ENCODE measurements at places on chromosomes 5 and 9.

- DNase-seq, result no peak
Measured at GRCh38 chr9:88280816-88281382, 107.3 kb upstream of the SPIN1 start.

- no peak for DNase-seq
Measured at GRCh38 chr5:64838376-64838775, 69.6 kb downstream of the CWC27 start.

- DNase-seq, result no peak
Measured at GRCh38 chr5:60023255-60023654, 129.7 kb upstream of the PDE4D start.

DNA sequence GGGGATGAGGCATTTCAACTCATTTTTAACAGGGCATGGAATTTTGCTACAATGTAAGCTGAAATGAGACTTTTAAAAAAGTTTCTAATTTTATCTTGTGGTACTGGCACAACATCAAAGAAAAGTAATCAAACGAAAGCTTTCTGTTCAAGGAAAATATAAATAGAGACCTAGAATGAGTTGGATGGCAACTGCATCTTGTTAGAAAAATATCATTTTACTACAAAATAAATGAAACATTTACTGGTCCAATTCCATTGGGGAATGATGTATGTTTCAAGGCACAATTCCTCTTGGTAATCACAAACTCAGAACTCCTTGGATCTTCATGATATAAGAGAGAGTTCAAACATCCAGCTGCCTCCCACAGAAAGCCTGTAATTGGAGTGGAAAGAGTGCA lies 102.8 kb downstream of the HMHB1 start:
- no peak for DNase-seq

DNA sequence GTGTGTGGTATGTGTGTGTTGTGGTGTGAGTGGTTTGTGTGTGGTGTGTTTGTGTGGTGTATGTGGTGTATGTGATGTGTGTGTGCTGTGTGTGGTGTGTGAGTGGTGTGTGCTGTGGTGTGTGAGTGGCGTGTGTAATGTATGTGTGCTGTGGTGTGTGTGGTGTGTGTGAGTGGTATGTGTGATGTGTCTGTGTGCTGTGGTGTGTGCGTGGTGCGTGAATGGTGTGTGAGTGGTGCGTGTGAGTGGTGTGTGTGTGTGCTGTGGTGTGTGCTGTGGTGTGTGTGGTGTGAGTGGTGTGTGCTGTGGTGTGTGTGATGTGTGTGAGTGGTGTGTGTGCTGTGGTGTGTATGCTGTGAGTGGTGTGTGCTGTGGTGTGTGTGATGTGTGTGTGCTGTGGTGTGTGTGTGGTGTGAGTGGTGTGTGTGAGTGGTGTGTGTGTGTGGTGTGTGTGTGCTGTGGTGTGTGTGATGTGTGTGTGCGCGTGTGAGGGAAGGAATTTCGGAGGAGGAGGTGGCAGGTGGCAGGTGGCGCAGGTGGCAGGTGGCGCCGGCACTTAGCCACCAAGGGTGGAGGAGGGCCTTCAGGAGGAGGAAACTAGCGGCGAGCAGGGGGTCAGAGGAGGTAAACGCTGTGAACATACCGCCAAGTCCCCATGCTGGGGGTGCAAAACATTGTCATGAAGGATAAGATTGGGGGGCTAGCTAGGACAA lies 191.8 kb downstream of the MELK start:
- no peak for DNase-seq

- DNase-seq, result no peak
Measured at GRCh38 chr5:168481330-168481788, 4.9 kb upstream of the RARS1 start.

GRCh38 chr9:107536462-107536861 lies 46.9 kb upstream of the KLF4 start:
- DNase-seq, result no peak

GRCh38 chr9:31470051-31470450 lies 914.4 kb upstream of the ACO1 start:
- DNase-seq, result no peak

DNA sequence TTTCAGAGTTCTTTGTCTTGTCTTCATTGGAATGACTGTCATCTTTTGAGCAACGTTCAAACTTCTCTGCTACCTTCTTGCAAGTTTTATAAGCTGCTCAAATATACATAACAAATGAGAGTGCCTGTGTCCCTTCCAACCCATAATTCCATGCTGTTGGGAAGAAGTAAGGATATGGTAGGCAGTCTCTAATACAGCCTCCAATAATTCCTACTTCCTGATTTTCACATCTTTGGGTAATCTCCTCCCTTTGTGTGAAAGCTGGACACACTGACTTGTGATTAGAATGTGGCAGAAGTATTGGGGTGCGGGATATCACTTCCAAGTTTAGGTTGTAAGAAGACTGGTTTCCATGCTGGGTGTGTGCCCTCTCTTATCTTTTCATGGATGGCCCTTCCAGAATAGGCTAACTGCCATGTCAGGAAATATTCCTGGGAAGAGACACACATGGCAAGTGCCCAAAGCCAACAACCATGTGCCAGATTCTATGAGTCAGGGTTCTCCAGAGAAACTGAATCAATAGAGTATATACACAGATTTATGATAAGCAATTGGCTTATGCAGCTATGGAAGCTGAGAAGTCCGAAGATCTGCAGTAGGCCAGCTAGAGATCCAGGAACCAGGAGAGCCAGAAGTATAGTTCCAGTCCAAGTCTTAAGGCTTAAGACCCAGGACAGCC lies 531.3 kb downstream of the NTRK2 start:
- no peak for DNase-seq

DNA sequence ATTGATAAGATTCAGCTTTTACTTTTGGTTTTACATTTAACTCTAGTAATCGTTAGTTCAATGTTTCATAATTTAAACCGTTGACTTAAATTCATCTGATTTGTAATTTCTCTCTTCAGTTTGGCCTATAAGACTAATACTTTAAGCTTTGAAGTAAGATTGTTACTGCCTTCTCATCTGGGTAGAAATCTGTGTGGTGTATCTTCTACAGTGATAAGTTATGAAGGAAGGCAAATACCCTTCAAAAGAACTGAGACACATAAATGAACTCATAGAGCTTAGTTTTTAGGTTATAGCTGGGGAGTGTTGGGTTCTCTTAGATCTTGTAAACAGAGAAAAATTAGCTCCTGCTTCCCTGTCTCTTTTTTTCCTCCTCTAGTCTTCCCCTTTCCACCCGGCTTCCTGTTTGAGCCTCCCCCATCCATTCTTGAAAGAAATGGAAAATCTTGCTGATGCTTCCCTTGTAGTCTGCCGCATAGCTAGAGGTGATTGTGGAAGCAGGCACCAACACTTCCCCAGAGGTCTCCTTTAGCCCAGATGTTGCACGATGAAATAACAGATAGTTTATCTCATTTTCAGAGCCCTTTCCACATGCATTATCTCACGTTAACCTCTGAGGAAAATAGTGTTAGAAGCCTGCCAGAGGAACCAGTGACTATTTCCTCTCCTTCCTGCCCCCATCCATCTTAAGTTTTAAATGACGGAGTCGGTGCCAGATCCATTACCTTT lies 2.0 kb upstream of the F2RL2 start:
- DNase-seq, result no peak
